Stimulated activated memory B cell treated with anti-CD40 and anti-IgM and Interleukin-4, amounts not matched to agents 10 μg/mL and 1 μg/mL and 100 μg/mL, for 72 hours (primary cell): ENCODE measurements at places on chromosomes 5 and 9.

- H3K36me3 ChIP-seq = no peaks in the 10 kb centered on the region
- ATAC-seq = no peak
- H3K4me3 ChIP-seq = no peak overlapping the region
- no peak overlapping the region for H3K27ac ChIP-seq
- H3K27me3 ChIP-seq = no peaks in the 10 kb centered on the region
These were observed 242.5 kb upstream of the RIOK2 start for GRCh38 chr5:97425511-97425910.

DNA sequence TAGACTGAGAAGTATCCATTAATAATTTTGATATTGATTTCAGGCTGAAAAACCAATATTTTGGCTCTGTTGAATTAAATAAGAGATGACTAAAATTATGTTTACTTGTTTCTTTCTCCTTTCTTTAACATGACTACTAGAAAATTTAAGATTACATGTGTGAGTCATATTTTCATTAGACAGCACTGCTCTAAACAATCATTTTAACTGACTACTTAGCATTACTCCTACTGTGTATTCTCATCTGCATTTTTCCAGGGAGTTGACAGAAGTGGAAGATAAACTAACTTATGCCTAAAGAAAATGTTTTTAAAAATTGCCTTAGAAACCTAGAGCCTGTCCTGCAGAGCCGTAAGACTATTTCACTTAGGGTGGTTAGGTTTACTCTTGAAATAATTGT lies 29.1 kb downstream of the TNC start:
- no peaks in the 10 kb centered on the region for H3K36me3 ChIP-seq
- H3K27me3 ChIP-seq = no peaks in the 10 kb centered on the region
- no peak overlapping the region for H3K27ac ChIP-seq
- H3K4me1 ChIP-seq = no peaks in the 10 kb centered on the region

GRCh38 chr9:73813546-73813945 lies 661.9 kb downstream of the ANXA1 start:
- no peaks in the 10 kb centered on the region for H3K4me1 ChIP-seq
- H3K27me3 ChIP-seq = no peaks in the 10 kb centered on the region
- H3K27ac ChIP-seq = no peak overlapping the region
- no peaks in the 10 kb centered on the region for H3K36me3 ChIP-seq
- no peak overlapping the region for H3K4me3 ChIP-seq
- ATAC-seq = no peak

DNA sequence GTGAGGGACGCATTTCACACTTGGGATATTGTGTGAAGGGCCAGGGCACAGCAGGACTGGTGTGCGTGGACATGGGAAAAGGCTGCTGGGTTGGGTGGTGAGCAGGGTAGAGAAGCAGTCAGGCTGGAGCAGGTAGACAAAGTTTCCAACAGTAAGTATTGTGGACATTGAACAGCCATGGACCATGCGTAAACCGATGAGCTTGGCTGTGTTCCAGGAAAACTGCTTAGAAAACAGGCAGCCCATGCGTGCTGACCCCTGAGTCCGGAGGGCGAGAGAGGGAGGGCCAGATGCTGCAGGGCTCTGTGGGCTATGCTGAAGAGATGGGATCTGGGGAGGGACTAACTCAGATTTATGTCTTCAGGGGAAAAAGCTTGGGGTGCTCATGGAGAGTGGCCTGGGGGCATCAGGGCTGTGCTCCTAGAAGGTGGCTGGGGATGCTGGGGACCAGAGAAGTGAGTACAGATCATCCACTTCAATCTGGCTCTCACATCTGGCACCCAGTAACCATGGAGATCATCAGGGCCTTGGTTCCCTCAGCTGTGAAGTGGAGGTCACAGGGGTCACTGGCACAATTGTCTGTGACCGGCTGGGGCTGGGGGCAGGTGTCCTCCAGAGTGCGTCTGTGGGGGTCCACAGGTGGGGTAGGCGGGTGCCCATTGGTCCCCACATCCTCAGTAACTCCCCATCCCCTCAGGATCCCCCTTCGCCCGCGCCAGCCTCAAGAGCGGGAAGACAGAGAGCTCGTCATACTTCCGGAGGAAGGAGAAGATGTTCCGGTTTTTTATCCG lies 93.3 kb downstream of the CACNA1B start:
- peaks cover 65% of the 10 kb centered on the region for H3K27me3 ChIP-seq
- H3K4me3 ChIP-seq = no peak overlapping the region
- no peaks in the 10 kb centered on the region for H3K36me3 ChIP-seq

DNA sequence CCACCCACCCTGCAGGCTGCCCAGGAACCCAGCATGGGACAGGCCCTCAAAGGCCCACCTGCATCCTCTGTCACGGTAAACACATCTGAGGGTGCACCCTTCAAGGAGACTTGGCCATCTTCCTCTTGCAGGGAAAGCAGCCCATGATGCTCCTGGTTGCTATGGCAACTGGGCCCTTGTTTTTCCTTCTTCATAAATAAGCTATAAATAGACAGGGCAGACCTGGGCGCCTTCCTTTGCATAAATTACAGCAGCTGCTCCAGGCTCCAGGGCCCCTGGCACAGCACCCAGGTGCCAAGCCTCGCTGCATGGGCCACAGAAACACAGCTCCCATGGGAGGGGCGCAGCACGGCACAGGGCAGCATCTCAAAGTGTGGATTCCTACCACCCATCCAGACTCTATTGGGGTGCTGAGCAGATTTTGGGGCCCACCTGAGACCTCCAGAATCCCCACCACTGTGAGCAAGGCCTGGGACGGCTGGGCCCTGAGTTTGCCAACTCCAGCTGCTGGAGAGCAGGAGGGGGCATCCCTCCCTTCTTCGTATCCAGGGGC lies 5.8 kb upstream of the PSMB7 start:
- H3K4me3 ChIP-seq = no peak overlapping the region
- peaks cover 7% of the 10 kb centered on the region for H3K4me1 ChIP-seq
- no peak overlapping the region for H3K27ac ChIP-seq
- ATAC-seq = no peak
- peaks cover 9% of the 10 kb centered on the region for H3K27me3 ChIP-seq

GRCh38 chr9:27888661-27889295 lies 315.5 kb upstream of the C9orf72 start:
- no peak overlapping the region for H3K27ac ChIP-seq
- H3K27me3 ChIP-seq = no peaks in the 10 kb centered on the region
- no peak overlapping the region for H3K4me3 ChIP-seq
- no peak for ATAC-seq
